ENCODE measurements at places on chromosomes 5 and 9.

DNA sequence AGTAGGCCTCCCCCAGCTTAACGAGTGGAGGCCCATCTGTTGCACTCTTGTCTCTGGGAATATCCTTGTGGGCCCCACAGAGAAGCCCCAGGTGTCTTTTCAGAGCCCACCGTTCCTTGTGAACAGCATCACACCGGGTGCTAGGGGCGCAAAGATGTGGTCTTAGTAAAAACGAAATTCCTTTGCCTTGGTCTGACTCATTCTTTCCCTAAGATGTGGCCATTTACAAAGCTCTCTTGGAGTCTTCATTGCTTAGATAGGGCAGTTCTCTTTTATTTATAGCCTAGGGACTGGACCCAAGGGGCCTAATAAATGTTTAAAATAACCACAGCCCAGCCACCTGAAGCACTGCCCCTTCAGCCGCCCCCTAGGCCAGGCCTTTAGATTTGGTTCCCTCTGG is 52.8 kb upstream of the RPL26L1 start:
- no peak for DNase-seq

DNA sequence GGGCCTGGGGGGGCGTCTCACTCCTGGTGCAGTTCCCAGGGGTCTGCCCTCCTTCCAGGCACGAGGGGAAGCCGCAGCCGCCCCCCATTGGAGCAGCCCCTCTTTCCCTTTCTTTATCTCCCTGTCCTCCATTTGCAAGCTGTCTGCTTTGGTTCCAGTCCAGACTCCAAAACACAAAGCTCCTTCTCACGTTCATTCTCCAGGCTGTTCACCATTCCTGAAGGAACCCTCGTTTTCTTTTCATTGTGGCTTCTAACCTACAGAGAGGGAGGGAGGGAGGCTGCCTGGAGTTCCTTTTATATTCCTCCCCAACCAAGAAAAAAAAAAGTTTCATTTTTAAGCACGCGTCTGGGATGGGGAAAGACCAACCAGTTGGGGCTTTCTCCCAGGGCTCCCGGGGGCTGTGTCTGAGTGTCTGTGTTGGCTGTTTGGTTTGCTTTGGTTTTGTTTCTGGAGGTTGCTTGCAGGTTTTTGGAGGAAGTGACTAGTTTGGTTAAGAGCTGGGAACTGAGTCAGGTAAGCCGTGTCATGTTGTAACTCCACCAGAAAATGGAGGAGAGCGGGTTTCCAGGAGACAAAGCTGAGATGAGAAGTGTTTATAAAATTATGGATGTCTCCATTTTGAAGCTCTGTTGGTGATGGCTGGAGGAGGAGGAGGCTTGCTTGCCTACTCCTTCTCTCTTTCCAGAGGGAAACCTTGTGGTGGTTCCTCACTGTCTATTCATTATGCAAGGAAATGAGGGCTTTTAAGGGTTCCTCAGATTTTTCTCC is 1.6 kb downstream of the ZNF462 start:
- no peak for DNase-seq

- no peak for DNase-seq
Observed at GRCh38 chr5:108810717-108811116, 63.0 kb downstream of the FER start.

- no peak for DNase-seq
Observed at GRCh38 chr5:560792-561166, 36.5 kb upstream of the SLC9A3 start.

- no peak for DNase-seq
Observed at GRCh38 chr9:92247296-92247695, 46.2 kb downstream of the IARS1 start.

GRCh38 chr5:71693828-71694427 is 25.1 kb upstream of the CARTPT start:
- peak; percentile 32 for DNase-seq

GRCh38 chr5:115553082-115553481 is 8.5 kb upstream of the FEM1C start:
- DNase-seq = no peak

DNA sequence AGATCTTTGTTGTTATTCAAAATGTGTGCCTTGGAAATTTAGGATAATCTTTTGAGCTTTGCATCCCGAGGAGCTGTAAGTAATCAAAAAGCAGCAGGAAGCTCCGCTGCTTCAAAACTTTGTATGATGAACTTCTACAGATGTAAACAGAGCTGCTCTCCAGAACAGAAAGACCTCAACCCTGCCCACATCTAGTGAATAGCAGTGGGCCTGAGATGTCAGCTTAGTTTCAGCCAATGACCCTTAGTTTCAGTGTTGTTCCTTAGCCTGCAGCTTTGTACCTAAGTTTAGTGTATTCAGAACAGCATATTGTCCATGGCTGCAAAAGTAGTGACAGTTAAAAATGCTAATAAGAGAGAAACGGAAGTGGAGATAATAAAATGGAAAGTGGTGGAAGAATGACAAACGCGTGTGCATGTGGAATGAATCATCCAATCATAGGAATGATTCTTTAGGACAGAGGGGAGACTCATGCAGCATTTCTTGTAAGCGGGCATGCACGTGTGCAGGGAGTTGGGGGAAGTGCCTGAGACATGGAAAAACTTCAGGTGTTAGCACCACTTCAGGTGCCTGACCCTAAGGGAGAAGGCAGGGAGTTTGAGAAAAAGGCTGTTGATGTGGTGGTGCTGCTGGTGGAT is 24.9 kb downstream of the SNX24 start:
- no peak for DNase-seq

DNA sequence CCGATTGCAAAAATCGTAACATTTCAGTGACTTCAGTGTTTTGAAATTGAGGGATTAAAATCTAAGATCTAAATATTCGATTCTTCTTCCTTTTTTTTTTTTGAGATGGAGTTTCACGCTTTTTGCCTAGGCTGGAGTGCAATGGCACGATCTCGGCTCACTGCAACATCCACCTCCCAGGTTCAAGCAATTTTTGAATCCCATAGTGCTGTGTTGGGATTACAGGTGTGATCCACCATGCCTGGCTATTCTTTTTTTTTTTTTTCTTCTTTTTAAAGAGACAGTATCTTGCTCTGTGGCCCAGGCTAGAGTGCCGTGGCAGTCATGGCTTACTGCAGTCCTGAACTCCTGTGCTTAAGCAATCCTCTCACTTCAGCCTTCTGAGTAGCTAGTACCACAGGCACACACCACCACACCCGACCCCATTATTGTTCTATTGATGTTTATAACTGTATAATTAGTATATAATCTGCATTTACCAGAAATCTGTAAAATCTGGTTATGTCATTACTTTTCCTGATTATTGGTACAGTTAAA is 42.7 kb downstream of the NSD1 start:
- no peak for DNase-seq

GRCh38 chr9:15873573-15874177 is 320.8 kb downstream of the CCDC171 start:
- DNase-seq = peak; percentile 22

DNA sequence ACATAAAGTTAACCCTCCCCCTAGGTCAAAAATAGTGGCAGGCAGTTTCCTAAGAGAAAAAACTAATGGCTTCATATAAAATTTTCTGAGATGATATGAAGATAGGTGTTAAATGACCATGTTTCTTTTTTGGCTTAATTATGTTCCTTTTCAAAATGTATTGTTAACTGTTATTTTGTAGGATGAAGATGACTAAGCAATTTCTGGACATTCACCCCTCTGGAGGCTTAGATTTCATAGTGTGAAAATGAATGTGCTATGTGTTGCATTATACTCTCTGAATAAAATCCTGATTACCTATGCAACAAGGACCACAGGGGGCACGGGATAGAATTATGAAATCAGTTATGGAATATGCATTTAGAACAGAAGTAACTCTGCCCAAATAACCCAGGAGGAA is 233.5 kb downstream of the MRPS30 start:
- no peak for DNase-seq

DNA sequence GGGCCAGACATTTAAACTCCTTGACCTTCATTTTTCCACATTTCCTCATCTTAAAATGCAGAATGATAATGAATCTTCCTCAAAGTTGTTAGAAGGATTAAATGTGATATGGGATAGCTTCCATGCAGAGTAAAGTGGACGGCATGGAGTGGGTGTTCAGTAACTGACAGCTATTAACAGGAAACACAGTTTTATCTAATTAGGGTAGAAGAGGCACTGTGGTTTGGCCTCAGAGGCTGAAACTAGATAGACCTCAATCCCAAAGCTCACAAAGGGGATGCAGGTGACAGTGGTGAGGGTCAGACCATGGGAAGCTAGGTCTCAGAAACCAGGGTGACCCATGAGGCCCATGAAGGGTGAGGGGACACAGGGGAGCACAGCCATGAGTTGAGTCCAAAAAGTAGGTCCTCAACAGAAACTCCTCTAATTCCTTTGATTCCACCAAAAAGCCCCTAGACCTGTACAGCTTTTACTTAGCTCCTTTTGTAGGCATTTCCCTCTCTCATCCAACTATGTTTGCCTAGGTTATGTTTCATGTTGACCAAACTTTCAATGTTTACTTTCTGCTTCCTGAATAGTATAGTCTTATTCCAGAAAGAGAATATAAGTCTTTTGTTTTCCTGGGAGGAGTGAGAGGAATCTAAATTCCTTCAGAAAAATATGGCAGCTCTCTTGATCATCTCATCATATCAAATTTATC is 27.9 kb upstream of the GLDC start:
- no peak for DNase-seq

GRCh38 chr5:95808013-95808685 is 14.4 kb downstream of the GLRX start:
- no peak for DNase-seq

DNA sequence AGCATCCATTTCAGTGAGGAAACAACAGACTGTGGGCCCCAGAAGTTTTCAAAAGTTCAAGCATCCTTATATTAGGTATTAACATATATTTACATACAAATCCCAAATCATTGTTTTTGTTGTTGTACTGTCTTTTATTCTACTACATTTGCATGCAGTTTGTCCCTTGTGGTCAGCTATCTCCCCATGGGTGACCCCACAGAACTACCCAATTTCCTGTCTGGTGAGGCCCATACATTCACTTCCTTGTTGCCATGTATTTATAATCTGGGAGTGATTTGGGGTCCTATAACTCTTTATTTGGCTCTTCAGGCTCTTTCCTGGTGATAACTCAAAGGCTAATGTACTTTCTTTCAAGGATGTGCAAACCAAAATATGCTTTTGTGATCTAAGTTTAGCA is 3.3 kb upstream of the CD180 start:
- no peak for DNase-seq

DNA sequence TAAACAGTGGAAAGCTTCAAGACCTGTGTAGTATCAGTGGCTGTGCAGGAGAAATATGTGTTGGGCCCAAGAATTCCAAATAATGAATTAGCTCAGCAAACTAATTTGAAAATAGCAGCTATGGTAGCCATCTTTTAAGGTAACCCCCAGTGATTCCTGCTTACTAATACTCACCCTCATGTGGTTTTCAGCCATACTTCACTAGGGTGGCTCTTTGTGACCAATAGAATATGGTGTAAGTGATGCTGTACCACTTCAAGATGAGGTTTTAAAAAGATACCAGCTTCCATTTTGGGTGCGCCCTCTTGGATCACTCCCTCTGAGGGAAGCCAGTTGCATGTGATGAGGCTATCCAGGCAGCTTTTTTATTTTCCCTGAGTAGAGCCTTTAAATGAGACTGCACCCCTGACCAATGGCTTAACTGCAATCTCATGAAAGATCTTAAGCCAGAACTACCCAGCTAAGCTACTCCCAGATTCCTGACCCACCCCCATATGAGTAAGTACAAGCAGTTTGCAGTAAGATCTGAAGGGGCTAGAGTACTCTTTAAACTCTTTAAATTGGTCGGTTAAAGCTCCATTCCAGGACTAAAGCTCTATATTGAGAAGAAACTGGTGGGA is 58.3 kb downstream of the UHRF2 start:
- no peak for DNase-seq

GRCh38 chr5:20604992-20605391 is 617.0 kb upstream of the CDH18 start:
- DNase-seq = no peak

GRCh38 chr9:124778575-124779367 is 1.8 kb downstream of the OLFML2A start:
- DNase-seq = no peak

DNA sequence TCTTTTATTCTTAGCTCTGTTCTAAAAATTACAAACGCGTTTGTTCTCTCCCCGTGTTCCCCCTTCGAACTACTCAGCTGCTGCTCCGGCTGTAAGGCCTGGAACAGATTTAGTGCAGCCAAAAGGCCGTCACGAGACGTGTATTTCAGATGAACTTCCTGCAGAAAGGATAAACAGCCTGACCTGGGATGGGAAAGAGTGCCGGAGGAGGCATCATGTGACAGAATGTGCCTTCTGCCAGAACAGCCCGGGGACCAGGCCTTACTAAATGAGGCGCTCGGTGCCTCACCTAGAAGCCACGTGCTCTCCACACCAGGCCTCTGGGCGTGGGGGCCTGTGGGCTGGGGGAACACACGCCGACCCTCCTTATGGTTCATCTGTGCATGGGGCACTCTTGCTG is 94.7 kb downstream of the PPARGC1B start:
- DNase-seq = no peak
